ENCODE measurements at places on chromosomes 2 and 18.

DNA sequence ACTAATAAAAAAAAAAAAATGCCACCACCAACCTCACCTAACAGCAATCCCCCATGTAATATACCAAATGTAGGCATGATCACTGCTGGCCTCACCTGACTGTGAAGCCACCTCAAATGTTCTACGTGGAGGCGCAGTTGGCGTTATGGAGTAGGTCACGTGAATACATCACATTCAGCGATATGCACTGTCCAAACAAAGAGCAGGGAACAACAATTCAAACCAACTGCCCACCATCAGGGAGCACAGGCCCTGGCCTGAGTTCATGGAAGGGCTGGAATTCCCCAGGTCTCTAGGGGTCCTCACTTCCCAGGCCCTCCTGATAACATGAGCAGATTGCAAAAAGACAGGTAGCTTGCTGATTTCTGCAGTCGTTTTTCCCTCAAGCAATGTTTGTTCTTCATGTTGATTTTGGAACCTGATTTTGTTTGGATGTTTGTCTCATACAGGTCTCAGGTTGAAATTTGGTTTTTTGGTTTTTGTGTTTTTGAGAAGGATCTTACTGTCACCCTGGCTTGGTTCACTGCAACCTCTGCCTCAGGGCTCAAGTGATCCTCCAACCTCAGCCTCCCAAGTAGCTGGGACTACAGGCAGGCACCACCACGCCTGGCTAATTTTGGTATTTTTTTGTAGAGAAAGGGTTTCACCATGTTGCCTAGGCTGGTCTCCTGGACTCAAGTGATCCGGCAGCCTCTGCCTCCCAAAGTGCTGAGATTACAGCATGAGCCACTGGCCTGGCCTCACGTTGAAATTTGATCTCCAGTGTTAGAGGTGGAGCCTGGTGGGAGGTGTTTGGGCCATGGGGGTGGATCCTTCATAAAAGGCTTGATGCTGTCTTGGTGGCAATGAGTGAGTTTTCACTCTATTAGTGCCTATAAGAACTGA is 15.5 kb downstream of the TBC1D8 start:
- DNase-seq = no peak

GRCh38 chr2:210318486-210318885 is 3.5 kb upstream of the MYL1 start:
- no peak for DNase-seq

GRCh38 chr2:74033375-74033774 is 48.7 kb downstream of the TET3 start:
- DNase-seq = no peak

- no peak for DNase-seq
Measured at GRCh38 chr2:112751451-112752197, 12.8 kb downstream of the CKAP2L start.

- DNase-seq = no peak
Measured at GRCh38 chr18:36813101-36813775, 15.6 kb downstream of the TPGS2 start.

DNA sequence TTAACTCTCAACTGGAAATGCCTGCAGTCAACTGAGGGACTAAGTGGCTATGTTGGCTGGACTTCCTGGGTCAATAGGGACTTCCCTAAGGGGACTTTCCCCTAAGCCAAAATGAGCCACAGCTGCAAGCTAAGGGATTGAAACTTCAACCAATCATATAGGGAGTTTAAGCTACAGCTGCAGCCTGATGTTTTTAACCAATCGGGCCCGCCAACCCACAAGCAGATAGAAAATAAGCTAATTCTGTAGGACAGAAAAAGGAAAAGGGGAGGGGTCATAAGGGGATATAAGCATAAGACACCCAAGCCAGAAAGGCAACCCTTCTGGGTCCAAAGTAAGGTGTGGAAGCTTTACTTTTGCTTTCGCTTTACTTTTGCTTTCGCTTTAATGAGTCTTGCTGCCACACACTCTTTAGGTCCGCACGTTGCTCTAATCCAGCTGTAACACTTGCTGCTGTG is 927.5 kb downstream of the ERBB4 start:
- no peak for DNase-seq

GRCh38 chr2:168742258-168742932 is 60.0 kb upstream of the NOSTRIN start:
- DNase-seq = no peak

DNA sequence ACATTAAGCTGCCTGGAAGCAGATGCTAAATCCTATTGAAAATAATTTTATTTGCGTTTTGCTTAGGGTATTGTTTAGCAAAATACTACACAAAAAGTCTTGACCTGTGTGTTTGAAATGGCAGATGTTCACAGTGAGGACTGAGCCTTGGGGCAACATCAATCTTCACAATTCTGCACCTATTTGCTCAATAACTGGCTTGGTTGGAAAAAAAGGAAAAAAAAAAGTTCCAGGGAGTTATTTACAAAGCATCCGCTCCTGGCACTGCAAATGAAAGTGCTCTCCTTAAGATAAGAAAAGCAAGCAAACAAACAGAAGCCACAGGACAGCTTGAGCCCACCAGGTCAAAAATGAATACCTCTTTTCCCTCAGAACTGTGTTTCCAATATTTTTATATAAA is 77.7 kb downstream of the MAP2 start:
- no peak for DNase-seq

DNA sequence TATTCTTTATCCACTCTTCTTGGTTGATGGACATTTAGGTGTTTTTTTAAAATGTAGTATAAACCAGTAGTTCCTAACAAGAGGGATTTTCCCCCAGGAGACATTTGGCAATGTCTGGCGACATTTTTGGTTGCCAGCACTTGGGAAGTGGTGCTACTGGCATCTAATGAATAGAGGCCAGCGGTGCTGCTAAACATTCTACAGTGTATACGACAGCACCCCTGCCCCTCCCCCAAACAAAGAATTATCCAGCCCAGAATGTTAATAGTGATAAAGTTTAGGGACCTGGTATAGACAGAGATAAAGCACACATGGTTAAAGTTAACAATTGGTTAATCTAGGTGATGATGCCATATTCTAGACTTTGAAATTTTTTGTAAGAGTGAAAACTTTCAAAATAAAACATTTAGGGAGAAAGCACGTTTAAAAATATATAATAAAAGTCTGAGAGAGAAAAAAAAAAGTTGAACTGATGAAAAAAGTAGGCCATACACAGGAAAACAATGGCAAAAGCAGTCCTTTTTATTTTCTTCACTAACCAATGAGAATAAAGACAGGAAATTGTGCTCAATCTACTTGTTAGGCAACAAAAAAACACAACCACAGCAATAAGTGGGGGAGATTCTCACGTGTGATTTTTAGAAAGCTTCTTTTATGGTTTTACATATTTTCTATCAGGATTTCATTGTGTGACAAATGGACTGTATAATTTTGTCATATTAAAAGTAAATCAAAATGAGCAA is 14.8 kb downstream of the FBXO48 start:
- DNase-seq = peak; percentile 30

- DNase-seq = no peak
Measured at GRCh38 chr2:20187331-20187730, 37.6 kb downstream of the SDC1 start.

DNA sequence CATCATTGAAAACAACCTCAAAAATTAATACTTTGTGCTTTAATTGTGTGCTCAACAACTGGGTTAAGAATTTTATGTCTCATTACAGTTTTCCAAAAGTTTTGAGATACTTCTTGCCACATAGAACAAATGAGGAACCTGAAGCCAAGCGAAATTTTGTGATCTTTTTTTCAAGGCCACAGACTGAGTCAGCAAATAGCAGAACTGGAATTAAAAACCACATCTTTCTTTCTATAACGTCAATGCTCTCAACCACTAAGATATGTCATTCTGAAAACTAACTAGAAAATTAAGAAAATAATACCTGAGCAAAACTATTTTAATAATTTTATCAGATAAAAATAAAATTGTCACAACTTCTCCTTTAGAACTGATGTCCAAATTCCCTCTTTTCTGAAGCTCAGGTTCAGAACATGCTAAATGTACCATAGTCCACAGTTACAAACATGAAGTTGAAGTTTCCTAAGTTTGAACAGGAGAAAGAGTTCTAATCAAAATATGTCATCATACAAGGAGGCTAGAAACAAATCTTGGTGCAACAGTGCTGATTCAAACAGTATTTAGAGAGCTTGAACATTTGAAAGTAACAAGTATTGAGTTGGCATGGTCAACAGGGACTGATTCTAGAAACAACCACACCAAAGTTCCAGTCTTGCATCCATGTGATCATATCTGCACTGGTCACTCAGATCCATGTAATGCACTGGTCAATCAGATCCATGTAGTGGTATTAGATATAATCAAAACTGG is 27.6 kb upstream of the CALCRL start:
- no peak for DNase-seq

- DNase-seq = no peak
Measured at GRCh38 chr2:48124592-48124991, 218.3 kb upstream of the FBXO11 start.

DNA sequence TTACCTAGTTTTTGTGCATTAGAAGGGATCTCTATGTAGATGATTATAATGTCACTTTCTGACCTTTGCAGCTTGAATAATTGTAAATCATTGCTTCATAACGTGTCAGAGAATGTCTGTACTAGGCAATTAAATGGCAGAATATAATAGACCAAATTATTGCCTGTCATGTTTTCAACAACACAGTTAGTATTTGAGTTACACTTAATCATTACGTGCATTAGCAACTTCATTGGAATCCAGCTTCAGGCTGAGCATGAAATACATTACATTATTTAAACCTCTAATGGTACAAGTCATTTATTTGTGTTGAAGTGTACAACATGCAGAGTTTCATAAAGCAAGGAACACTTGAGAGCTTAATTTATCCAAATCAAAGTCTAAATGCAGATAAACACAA is 48.0 kb downstream of the ZNF407 start:
- no peak for DNase-seq

DNA sequence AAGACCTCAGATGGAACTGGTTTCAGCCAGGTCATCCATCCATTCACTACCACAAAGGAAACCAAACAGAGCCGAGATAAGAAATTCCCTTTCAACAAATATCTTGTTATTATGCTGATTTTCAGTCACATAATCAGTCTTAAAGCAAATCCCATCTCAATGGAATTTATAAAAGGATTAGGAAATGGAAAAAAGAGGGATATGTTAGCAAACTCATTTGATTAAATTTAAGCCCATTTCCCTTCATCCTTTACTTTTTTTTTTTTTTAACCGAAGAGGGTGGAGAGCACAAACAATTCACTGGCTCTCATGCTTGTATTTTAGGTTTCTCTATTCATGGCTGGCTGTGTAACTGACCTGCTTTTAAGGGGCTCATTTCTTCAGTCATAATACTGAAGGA is 109.0 kb upstream of the GATA6 start:
- no peak for DNase-seq

GRCh38 chr18:34493566-34494358 is 216.3 kb upstream of the DTNA start:
- DNase-seq = no peak

DNA sequence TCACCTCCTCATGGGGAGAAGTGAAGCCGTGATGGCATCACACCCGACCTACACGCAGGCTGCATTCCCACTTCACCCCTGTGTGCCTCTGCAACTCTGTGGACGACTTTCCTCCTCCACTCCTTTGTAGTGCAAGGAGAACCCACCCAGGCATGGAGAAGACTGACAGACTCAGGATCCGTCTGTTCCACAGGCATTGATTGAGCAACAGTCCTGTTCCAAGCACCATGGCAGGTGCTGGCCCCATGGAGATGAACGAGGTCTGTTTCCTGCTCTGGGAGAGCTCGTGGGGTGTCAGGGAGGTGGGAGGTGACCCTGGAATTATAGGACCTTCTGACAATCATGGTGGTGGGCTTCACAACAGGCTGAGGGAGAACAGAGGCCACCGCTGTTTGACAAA is 284.7 kb upstream of the HDAC4 start:
- no peak for DNase-seq

DNA sequence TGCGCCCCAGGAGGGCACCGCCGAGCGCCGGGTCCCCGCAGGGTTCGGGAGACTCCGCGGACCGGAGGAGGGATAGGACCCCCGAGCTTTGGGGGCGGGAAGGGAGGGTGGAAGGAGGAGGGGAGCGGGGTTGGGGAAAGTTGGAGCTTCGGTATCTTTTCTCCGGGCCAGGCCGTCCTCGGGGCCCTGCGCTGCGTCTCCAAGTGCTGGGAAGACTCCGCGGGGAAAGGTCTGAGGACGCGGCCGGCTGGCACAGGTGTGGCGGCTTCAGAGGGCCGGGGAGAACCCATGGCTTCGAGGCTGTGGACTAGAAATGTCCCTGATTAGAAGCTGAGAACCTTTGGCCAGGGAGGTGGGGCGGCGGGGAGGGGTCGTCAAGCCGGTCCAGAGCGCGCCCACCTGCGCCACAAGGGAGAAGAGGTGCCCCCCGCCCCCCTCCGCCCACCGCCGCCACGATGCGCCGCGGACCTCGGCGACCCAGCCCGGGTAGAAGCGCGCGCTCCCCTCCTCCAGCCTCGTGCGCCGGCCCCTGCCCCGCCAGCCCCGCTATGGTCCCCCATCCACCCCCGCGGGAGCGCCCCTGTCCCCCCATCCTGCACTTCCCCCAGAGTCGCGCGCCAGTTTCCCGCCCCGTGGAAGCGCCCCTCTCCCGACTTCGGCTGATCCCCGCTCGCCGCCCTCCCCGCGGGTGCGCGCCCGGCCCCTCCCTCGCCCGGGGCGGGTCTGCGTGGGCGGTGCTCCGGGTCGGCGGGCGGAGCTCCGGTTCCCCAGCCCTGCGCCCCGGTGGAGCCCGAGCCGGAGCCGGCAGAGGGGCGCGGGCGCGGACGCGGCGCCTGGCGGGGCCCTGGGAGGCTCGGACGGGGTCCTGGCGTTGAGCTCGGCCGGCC is at the start of gene SNTG2:
TSS of gene SNTG2 (plus strand) at position 770 of the 887 bp plus-strand sequence. CDS start 148 bp downstream, outside the sequence.
- DNase-seq = peak; percentile 57

GRCh38 chr2:70009762-70010575 is 48.5 kb upstream of the ASPRV1 start:
- no peak for DNase-seq

DNA sequence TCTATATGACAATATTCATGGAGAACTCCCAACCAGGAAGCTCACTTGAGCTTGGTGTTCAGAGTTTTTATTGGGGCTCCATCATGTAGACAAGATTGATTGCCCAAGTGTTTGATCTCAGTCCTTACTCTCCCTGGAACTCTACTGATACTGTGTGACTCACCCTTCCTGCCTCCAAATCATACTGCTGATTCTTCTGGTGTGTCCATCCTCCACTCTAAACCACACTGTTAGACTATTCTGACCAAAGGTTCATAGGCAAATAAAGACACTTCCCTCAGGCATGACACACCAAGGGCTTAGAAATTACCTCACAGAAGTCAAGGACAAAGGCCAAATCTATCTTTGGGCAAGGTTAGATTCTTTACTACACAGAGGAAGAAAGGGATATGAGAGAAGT is 107.9 kb upstream of the CDH20 start:
- no peak for DNase-seq

- no peak for DNase-seq
Measured at GRCh38 chr2:216683846-216684245, 11.5 kb downstream of the IGFBP5 start.

DNA sequence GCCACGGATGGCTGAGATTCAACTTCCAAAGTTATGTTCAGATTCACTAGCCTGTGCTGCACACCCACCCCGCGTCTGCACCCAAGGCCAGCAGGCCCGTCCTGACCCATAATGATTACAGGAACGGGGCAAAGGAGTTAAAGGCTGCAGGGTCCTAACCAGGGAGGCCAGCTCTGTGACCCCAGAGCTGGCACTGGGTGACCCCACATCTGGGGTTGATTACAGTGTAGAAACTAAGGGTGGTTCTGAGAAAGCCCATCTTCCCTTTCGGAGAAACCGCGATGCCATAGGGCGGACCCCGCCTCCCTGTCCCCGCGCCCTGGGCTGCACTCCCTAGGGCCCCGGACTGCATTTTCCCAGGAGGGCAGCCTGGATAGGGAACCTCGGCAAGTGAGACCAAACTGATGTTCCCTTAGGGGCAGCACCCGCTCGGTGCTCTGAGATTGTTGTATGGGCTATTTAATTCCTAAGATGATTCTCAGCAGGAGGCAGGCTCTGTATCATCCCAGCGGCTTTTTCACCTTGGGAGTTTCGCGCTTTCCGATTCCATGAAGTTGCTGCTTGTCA is 2.2 kb upstream of the GPR148 start:
- DNase-seq = no peak

Measured in naive B cell (primary cell).